Esophagus squamous epithelium (tissue), 5 donors: ENCODE measurements at places on chromosomes 7 and 10.

- H3K36me3 ChIP-seq, result no peaks in the 10 kb centered on the region
- no peak overlapping the region for H3K27ac ChIP-seq
- no peaks in the 10 kb centered on the region for H3K4me1 ChIP-seq
- H3K27me3 ChIP-seq, result no peaks in the 10 kb centered on the region
- H3K4me3 ChIP-seq, result no peak overlapping the region
Observed at GRCh38 chr10:105023211-105024111, 382.4 kb downstream of the SORCS3 start.

GRCh38 chr10:70657041-70657440, 15.3 kb upstream of the ADAMTS14 start:
- no peaks in the 10 kb centered on the region for H3K36me3 ChIP-seq
- no peak for DNase-seq
- no peak overlapping the region for H3K4me3 ChIP-seq
- H3K27ac ChIP-seq, result no peak overlapping the region
- peaks cover 14% of the 10 kb centered on the region for H3K4me1 ChIP-seq

DNA sequence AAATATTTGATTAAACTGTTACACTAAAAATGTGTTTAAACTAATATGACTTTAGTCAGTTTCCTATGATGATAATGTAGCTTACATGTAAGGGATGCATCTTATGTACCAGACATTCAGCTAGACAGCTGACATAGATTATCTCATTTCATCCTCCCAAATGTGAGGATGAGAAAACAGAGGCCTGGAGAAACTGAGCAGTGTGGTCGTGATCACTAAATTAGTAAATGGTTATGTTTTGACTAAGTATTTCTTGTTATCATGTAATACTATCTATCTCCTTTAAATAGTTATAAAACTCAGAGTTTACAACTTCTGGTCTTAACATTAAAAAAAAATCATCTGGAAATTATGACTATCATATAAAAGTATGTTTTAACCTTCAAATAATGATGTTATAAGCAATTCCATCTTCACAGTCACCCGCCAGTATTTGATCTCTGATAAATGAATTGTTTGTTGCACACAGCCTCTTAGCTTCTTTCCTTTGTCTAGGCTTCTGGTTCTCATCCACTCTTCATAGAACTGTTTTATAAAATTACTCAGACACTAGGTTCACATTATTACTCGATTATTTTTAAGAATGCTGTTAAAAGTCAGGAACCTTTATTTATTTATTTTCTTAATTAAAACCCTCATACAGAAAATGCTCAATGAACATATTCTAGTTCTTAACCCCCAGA, 33.6 kb upstream of the HDAC9 start:
- H3K27ac ChIP-seq, result no peak overlapping the region
- no peak for DNase-seq
- no peak overlapping the region for H3K4me3 ChIP-seq
- H3K27me3 ChIP-seq, result no peaks in the 10 kb centered on the region
- no peaks in the 10 kb centered on the region for H3K36me3 ChIP-seq

DNA sequence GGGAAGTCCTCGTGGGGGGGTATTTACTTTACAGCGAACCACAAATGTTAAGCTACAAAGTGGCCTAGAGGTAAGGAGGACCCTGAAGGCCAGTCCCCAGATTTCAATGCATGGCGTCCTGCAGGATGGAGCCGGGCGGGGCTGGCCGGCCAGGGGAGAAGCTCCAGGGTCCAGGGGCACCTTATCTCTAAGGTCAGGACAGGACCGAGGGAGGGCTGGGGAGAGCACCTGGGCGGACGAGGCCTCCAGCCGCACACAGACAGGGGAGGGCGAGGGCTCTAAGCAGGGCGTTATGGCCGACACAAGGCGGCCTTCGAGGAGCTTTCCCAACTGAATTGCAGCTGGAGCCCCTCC, 96.4 kb upstream of the DIP2C start:
- H3K4me1 ChIP-seq, result peaks cover 27% of the 10 kb centered on the region
- no peak overlapping the region for H3K4me3 ChIP-seq

DNA sequence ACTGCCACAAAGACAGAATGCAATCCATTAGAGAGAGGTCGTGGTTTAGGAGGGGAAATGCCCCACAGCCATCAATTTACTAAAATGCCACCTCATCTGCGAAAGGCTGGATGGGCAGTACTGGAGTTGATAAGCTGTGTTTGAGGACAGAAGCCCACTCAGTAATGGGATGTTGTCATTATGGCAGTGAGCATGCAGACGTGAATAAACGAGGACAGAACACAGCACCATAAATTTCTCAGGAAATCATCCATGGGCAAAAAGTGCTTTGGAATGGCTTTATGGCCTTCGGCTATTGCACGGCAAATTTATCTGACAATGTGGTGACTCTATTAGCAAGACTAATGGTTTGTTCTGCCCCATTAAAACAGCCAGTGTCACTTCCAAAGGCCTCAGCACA, 15.9 kb upstream of the C10orf53 start:
- no peaks in the 10 kb centered on the region for H3K36me3 ChIP-seq
- no peak overlapping the region for H3K4me3 ChIP-seq
- no peaks in the 10 kb centered on the region for H3K27me3 ChIP-seq
- no peaks in the 10 kb centered on the region for H3K4me1 ChIP-seq
- no peak overlapping the region for H3K27ac ChIP-seq
- DNase-seq, result no peak

DNA sequence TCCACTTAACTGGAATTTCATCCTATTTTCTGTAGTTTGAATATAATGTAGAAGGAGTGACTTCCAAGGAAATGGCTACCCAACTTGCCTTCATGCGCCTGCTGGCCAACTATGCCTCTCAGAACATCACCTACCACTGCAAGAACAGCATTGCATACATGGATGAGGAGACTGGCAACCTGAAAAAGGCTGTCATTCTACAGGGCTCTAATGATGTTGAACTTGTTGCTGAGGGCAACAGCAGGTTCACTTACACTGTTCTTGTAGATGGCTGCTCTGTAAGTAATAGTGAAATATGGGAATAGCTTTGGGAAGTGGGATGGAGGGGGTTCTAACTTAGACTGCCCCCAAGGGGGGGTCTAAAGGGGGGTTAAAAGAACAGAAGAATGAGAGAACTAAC, 34.5 kb downstream of the COL1A2 start:
- no peak for DNase-seq
- H3K27me3 ChIP-seq, result no peaks in the 10 kb centered on the region
- no peak overlapping the region for H3K27ac ChIP-seq
- H3K36me3 ChIP-seq, result no peaks in the 10 kb centered on the region
- H3K4me3 ChIP-seq, result no peak overlapping the region
- H3K4me1 ChIP-seq, result no peaks in the 10 kb centered on the region

DNA sequence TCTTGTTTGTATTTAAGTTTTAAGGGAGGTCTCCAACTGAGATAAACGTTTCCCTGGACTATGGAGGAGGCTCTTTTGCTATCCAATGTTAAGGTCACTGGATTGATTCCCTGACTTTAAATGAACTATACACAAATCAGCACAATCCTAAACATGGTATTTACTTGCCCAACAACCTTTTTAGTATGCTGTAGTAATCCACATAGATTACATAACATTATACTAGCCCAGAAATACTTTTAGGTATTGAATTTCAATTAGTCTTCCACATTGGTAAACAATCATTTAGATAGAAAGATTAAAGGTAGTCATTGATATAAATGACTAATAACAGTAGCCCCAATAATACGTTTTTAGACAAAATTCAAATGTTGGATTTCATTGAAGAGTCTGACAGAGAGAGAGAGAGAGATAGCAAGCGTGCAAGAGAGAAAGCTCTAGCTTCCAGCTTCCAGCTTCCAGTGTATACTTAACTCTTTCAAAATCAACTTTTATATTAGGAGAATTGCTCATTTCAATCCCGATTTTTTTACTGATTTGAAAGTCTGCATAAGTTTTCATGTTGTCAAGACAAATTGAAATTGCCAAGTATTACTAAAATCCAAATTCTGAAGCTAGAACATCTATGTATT, 155.8 kb downstream of the DOCK4 start:
- H3K27ac ChIP-seq, result no peak overlapping the region
- no peak for DNase-seq
- no peak overlapping the region for H3K4me3 ChIP-seq
- H3K27me3 ChIP-seq, result no peaks in the 10 kb centered on the region
- no peaks in the 10 kb centered on the region for H3K4me1 ChIP-seq

- DNase-seq, result no peak
- H3K36me3 ChIP-seq, result no peaks in the 10 kb centered on the region
- no peaks in the 10 kb centered on the region for H3K27me3 ChIP-seq
Observed at GRCh38 chr10:58027426-58027825, 240.3 kb downstream of the IPMK start.

GRCh38 chr10:32793033-32793432, 165.0 kb downstream of the ITGB1 start:
- H3K27ac ChIP-seq, result no peak overlapping the region
- DNase-seq, result no peak
- no peaks in the 10 kb centered on the region for H3K4me1 ChIP-seq
- H3K4me3 ChIP-seq, result no peak overlapping the region

DNA sequence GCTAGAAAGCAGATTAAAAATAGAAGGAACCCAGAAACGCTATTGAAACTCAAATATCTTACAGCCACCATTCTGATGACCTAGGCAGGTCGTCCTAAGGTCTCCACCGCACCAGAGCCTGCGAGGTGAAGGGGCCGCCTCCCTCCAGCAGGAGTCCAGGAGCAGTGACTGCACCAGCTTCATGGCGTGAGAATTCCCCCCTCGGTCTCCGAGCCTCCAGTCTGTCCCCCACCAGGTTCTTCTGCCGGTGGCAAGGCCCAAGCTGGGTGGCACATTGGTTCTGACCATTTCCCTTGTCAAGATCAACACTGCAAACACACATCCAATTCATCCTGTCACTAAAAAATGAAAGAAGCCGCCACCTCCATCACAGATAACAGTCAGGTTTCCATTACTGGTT, 98.7 kb downstream of the DIP2C start:
- no peaks in the 10 kb centered on the region for H3K27me3 ChIP-seq
- no peak overlapping the region for H3K27ac ChIP-seq
- no peaks in the 10 kb centered on the region for H3K36me3 ChIP-seq
- H3K4me1 ChIP-seq, result no peaks in the 10 kb centered on the region

GRCh38 chr10:132785723-132786475, at the start of gene NKX6-2:
TSS of gene NKX6-2 (minus strand) at chr10:132786147. CDS start at chr10:132785948, 199 bp downstream.
- peaks cover 48% of the 10 kb centered on the region for H3K4me1 ChIP-seq
- peaks cover 46% of the 10 kb centered on the region for H3K27me3 ChIP-seq
- no peak for DNase-seq
- H3K27ac ChIP-seq, result no peak within 1 kb of the TSS

GRCh38 chr10:1380088-1380671, 324.0 kb downstream of the WDR37 start:
- no peaks in the 10 kb centered on the region for H3K4me1 ChIP-seq
- H3K27me3 ChIP-seq, result no peaks in the 10 kb centered on the region
- no peak overlapping the region for H3K4me3 ChIP-seq
- H3K36me3 ChIP-seq, result no peaks in the 10 kb centered on the region
- DNase-seq, result no peak
- no peak overlapping the region for H3K27ac ChIP-seq

- H3K4me3 ChIP-seq, result peak overlapping the region; percentile 74
- H3K4me1 ChIP-seq, result peaks cover 15% of the 10 kb centered on the region
- no peak overlapping the region for H3K27ac ChIP-seq
- no peaks in the 10 kb centered on the region for H3K27me3 ChIP-seq
Observed at GRCh38 chr7:725223-726005, 1.1 kb upstream of the DNAAF5 start.

DNA sequence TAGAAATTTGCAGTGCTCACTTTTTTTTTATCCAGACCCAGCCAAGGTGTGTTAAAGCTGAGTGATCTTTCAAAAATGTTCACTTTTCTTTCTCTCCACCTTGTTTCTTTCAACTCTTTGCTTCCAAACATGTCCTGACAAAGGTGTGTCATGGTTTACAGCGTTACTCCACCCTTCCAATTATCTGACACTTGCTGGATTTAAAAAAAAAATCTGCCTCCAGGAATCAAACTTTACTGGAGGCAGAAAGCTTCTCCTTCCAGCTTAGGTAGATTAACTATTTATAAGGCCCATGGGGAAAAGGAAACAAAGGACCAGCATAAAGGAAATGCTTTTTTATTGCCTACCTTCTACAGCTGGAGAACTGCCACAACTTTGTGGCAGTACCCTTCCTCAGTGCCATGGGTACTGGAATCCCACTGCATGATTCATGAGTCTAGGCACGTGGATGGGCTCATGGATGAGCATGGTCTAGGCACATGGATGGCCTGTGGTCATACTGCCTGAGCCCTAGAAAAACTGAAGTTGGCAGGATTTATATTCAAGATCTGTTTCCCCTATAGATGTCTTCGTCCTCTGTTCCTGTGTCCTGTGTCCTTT, at the start of gene COL17A1:
COL17A1 (minus strand) TSS at position 80 of the 600 bp plus-strand sequence. CDS start 5,207 bp downstream, outside the sequence.
- H3K4me3 ChIP-seq, result peak within 1 kb of the TSS; percentile 36
- H3K27me3 ChIP-seq, result no peaks in the 10 kb centered on the region
- peak within 1 kb of the TSS; percentile 75 for H3K27ac ChIP-seq
- no peaks in the 10 kb centered on the region for H3K36me3 ChIP-seq
- H3K4me1 ChIP-seq, result no peaks in the 10 kb centered on the region

DNA sequence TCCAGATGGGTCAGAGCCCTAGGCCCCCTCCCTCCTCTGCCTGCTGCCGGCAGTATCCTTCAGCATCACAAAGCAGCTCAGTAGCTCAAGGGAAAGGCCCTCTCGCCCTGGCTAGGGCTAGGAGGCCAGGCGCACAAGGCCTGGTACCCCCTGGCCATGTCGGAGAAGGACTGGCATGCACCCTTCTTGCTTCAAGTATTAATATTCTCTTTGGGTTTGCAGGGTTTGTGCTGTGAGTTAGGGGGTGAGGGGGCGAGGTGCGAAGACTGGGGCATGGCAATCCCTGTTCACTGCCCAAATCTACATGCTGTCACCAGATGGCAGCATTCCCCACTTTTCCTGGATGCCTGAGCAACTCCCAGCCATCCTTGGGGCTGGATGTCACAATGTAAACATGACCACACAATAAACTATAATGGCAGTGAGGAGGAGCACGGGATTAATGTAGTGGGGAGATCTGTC, 105.2 kb downstream of the NEURL1 start:
- H3K36me3 ChIP-seq, result peaks cover 19% of the 10 kb centered on the region
- no peak for DNase-seq
- peaks cover 9% of the 10 kb centered on the region for H3K4me1 ChIP-seq
- H3K27ac ChIP-seq, result peak overlapping the region; percentile 45
- H3K4me3 ChIP-seq, result no peak overlapping the region
- no peaks in the 10 kb centered on the region for H3K27me3 ChIP-seq

DNA sequence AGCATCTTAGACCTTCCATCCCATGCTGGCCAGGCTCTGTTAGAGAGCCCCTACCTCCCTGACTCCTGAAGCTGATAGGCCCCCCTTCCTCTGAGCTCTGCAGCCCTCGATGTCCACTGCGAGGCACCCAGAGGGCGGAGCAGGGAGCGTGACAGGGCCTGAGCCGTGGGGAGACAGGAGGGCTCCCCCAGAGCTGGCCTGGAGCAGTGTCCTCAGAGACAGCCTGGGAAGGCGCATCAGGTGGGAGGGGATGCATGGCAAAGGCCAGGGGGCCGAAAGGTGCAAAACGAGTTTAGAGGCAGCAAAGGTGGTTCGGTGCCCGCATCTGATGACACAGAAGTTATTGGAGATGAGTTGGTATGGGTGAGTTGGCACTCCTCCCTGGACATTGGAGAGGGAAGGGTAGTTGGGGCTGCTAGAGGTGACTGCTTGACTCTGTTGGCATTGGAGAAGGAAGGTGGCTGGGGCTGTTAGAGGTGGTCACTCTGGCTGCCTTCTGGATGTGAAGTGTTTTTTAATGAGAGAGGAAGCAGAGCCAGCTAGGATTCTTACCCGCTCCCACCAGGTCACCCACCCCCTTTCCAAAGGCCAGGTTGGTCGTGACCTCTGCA, 53.1 kb downstream of the PRF1 start:
- no peaks in the 10 kb centered on the region for H3K27me3 ChIP-seq
- H3K4me3 ChIP-seq, result no peak overlapping the region
- DNase-seq, result no peak
- H3K36me3 ChIP-seq, result no peaks in the 10 kb centered on the region
